Upper lobe of right lung (tissue), 1 donor: ENCODE measurements at places on chromosomes 6 and 20. TPM values are rescaled to one million over a fixed set of nuclear protein-coding genes. Genes with fewer than 3 reads are reported as not detected.
A peak's percentile ranks its signal among the peaks of the same experiment; 100 is the strongest.

DNA sequence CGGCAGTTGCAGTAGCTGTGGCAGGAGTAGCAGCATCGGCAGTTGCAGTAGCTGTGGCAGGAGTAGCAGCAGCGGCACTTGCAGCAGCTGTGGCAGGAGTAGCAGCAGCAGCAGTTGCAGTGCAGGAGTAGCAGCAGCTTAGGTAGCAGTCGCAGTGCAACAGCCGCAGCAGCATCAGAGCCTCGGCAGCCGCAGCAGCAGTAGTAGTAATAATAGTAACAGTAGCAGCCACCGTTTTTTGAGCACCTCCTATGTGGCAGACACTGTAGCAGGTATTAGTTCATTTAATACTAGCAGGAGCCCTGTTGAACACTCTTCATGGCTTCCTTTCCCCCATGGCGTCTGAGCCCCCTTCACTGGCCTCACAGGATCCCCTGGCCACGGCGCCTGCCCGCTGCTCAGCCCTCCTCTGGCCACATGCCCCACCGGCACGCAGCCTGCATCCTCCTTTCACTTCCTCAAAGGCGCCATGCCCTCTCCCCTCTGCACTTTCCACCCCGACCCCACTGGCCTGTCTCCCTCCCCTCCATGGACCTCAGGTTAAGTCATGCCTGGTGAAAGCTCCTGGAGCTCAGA lies 19.1 kb upstream of the IRF4 start:
- no peaks in the 10 kb centered on the region for H3K36me3 ChIP-seq
- H3K27me3 ChIP-seq = peaks cover 57% of the 10 kb centered on the region
- no peak for DNase-seq
- no peak overlapping the region for H3K27ac ChIP-seq
- H3K4me3 ChIP-seq = no peak overlapping the region
- H3K4me1 ChIP-seq = no peaks in the 10 kb centered on the region

DNA sequence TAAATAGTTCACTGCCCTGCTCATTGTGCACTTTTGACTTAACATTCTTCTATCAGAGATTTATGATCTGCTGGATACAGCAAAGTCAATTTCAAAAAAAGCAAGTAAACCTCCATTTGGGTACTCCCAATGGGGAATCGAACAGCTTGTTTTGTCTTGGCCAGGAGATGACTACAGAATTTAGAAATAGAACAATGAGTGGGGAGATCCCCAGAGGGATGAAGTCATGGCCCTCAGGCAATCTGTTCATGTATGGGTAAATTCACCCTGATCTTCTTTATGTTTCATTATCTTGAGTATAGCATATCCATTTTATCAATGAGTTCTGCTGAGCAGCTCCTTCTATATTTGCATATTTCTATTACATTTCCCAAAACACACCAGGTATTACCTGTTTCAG lies 1681.9 kb downstream of the HACE1 start:
- H3K27me3 ChIP-seq = no peaks in the 10 kb centered on the region
- H3K4me1 ChIP-seq = no peaks in the 10 kb centered on the region
- no peak overlapping the region for H3K27ac ChIP-seq

- no peaks in the 10 kb centered on the region for H3K4me1 ChIP-seq
- no peak for DNase-seq
- H3K36me3 ChIP-seq = no peaks in the 10 kb centered on the region
- H3K27me3 ChIP-seq = no peaks in the 10 kb centered on the region
- no peak overlapping the region for H3K27ac ChIP-seq
These were observed 44.9 kb downstream of the IRF4 start for GRCh38 chr6:436308-437036.

GRCh38 chr6:49551078-49551865 lies 804 bp downstream of the C6orf141 start:
- H3K36me3 ChIP-seq = no peaks in the 10 kb centered on the region
- peaks cover 21% of the 10 kb centered on the region for H3K27me3 ChIP-seq
- peak overlapping the region; percentile 42 for H3K4me3 ChIP-seq
- DNase-seq = no peak

- no peaks in the 10 kb centered on the region for H3K4me1 ChIP-seq
- H3K4me3 ChIP-seq = no peak overlapping the region
- no peak overlapping the region for H3K27ac ChIP-seq
These were observed 115.2 kb upstream of the RUNX2 start for GRCh38 chr6:45212976-45213375.

GRCh38 chr6:28207510-28208110 lies 17.5 kb upstream of the ZSCAN9 start:
- H3K4me3 ChIP-seq = peak overlapping the region; percentile 24
- H3K27ac ChIP-seq = peak overlapping the region; percentile 55
- H3K4me1 ChIP-seq = peaks cover 6% of the 10 kb centered on the region
- peaks cover 82% of the 10 kb centered on the region for H3K27me3 ChIP-seq
- H3K36me3 ChIP-seq = no peaks in the 10 kb centered on the region

DNA sequence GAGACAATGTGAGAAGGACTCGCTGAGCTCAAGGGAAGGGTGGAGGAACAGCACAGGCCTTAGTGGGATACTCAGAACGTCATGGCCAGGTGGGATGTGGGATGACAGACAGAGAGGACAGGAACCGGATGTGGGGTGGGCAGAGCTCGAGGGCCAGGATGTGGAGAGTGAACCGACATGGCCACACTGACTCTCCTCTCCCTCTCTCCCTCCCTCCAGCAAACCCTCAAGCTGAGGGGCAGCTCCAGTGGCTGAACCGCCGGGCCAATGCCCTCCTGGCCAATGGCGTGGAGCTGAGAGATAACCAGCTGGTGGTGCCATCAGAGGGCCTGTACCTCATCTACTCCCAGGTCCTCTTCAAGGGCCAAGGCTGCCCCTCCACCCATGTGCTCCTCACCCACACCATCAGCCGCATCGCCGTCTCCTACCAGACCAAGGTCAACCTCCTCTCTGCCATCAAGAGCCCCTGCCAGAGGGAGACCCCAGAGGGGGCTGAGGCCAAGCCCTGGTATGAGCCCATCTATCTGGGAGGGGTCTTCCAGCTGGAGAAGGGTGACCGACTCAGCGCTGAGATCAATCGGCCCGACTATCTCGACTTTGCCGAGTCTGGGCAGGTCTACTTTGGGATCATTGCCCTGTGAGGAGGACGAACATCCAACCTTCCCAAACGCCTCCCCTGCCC lies 1.7 kb downstream of the TNF start:
- no peak overlapping the region for H3K27ac ChIP-seq
- no peaks in the 10 kb centered on the region for H3K36me3 ChIP-seq
- no peak for DNase-seq
- peaks cover 7% of the 10 kb centered on the region for H3K4me1 ChIP-seq
- peak overlapping the region; percentile 48 for H3K4me3 ChIP-seq
- H3K27me3 ChIP-seq = no peaks in the 10 kb centered on the region

DNA sequence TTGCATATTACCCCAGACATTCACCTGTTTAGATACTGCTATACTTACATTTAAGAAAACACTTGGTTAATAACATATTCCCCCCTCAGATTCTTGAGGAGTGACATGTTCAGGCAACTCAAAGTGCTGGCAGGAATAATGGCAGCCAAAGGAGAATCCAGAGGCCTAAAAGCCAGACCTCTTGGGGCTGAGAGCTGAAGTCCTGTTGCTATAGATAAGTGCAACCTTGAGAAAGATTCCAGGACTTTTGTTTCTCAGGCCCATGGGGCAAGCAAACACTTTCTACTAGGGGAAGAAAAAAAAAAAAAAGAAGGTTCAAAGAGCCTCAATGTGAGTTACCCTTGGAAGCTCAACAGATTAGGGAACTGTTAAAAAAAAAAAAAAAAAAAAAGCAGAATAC lies 132.8 kb upstream of the BEND3 start:
- H3K4me1 ChIP-seq = no peaks in the 10 kb centered on the region
- no peak overlapping the region for H3K27ac ChIP-seq
- DNase-seq = no peak
- H3K4me3 ChIP-seq = no peak overlapping the region
- H3K36me3 ChIP-seq = no peaks in the 10 kb centered on the region

- no peaks in the 10 kb centered on the region for H3K4me1 ChIP-seq
- no peak for DNase-seq
- H3K27ac ChIP-seq = no peak overlapping the region
- no peaks in the 10 kb centered on the region for H3K36me3 ChIP-seq
These were observed 847.0 kb upstream of the MAP3K7 start for GRCh38 chr6:91433660-91434534.

DNA sequence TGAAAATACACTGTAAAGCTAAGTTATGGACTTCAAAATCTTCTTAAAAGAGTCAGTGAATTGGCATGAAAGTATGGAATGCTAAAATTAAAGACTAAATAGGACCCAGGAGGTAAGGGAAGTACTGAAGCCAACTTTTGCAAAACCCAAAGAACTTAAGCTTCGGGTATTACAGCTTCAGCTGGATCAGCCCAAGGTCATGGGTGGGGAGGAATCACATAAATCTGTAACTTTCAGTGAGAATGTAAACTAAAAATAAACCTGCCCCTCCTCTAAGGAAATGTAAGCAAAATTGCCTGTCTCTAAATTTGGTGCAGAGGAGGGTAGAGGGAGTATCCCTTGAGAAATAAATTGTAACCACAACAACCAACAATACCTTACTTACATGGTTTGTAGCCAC lies 4.4 kb upstream of the MUC21 start:
- H3K27me3 ChIP-seq = no peaks in the 10 kb centered on the region
- peaks cover 5% of the 10 kb centered on the region for H3K4me1 ChIP-seq
- H3K4me3 ChIP-seq = no peak overlapping the region
- no peaks in the 10 kb centered on the region for H3K36me3 ChIP-seq
- no peak overlapping the region for H3K27ac ChIP-seq

DNA sequence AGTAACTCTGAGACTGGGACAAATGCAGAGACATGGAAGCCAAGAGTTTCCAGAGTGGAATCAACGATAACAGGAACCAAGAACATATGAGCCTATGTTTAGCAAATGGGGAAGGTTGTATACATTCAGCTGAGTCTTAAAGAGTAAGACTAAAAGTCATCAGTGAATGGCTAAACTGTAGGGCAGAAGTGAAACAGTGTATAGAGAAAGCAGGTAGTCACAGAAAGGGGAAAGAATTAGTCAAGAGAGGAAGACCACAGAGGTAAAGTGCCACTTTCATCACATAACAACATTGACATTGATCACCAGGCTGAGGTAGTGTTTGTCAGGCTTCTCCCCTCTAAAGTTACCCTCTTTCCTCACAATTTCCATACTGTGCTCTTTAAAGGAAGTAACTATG lies 306.5 kb upstream of the SPTLC3 start:
- H3K4me1 ChIP-seq = no peaks in the 10 kb centered on the region
- H3K4me3 ChIP-seq = no peak overlapping the region
- no peak overlapping the region for H3K27ac ChIP-seq
- no peak for DNase-seq
- H3K36me3 ChIP-seq = no peaks in the 10 kb centered on the region
- no peaks in the 10 kb centered on the region for H3K27me3 ChIP-seq

- no peak overlapping the region for H3K27ac ChIP-seq
- H3K4me1 ChIP-seq = no peaks in the 10 kb centered on the region
- no peak overlapping the region for H3K4me3 ChIP-seq
- no peaks in the 10 kb centered on the region for H3K27me3 ChIP-seq
- peaks cover 64% of the 10 kb centered on the region for H3K36me3 ChIP-seq
These were observed 23.4 kb downstream of the SLC17A5 start for GRCh38 chr6:73630401-73630800.

DNA sequence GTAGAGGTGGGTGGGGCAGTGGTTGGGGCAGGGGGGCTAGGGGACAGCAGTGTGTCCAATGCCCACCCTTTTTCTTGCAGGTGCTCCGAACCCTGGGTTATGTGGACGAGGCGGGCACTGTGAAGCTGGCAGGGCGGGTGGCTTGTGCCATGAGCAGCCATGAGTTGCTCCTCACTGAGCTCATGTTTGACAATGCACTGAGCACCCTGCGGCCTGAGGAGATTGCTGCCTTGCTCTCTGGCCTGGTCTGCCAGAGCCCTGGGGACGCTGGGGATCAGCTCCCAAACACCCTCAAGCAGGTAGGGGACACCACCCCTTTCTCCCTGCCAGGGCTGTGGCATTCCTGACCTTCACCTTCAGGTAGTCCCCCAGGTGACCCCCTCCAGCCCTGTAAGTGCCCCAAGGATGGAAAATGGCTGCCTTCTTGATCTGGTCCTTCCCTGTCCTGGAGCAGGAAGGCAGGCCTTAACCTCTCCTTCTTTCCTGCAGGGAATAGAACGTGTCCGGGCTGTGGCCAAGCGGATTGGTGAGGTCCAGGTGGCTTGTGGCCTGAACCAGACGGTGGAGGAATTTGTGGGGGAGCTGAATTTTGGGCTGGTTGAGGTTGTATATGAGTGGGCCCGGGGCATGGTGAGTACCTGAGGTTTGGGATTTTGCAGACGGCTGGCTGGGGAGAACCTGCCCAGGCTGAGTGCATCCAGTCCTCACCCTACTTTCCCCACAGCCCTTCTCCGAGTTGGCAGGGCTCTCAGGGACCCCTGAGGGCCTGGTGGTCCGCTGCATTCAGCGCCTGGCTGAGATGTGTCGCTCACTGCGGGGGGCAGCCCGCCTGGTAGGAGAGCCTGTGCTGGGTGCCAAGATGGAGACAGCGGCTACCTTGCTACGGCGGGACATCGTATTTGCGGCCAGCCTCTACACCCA lies 2.9 kb downstream of the DXO start:
- H3K27me3 ChIP-seq = no peaks in the 10 kb centered on the region
- DNase-seq = no peak
- no peak overlapping the region for H3K4me3 ChIP-seq
- peaks cover 58% of the 10 kb centered on the region for H3K36me3 ChIP-seq
- no peak overlapping the region for H3K27ac ChIP-seq

DNA sequence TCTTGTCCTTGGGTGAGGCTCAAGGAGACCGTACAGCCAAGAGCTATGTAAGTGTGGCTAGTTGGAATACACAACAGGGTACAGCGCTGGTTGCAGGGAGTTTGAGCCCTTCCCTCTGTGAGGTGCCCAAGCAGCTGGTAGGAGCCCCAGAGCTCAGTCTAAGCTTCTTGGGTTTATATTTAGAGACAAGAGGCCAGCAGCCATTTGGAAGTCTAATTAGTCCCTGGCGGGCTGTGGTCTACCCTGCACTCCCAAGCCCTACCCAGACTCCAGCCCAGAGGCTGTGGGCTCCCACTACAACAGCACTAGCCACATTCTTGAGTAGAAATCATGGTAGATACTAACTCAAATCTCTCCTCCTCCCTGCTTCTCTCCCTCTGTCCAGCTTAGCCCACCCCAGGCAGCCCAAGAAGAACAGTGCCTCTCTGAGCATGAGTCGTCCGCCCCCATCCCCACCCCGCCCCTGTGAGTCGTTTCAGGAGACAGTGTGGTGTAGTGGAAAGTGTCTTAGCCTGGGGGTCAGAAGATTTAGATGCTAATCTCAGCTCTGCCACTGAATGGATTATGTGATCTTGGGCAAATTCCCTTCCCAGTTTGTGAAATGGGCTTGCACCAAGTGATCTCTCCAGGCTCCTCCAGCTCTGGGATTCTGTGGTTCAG lies 37.8 kb downstream of the EIF2S2 start:
- H3K4me1 ChIP-seq = peaks cover 5% of the 10 kb centered on the region
- H3K27ac ChIP-seq = no peak overlapping the region
- H3K27me3 ChIP-seq = no peaks in the 10 kb centered on the region
- peaks cover 54% of the 10 kb centered on the region for H3K36me3 ChIP-seq

The CNR1 gene
- total RNA-seq = 21.6 TPM

The SDC4 gene
- total RNA-seq = 345 TPM

The RIPK1 gene
- total RNA-seq = 24.4 TPM

The CDYL gene
- total RNA-seq = 40.8 TPM

The BFSP1 gene
- total RNA-seq = 2.7 TPM

The SLC17A9 gene
- total RNA-seq = 15.2 TPM

The TSPO2 gene
- total RNA-seq = not detected

The HAO1 gene
- total RNA-seq = not detected

The HLA-F gene
- total RNA-seq = 157 TPM

The UQCC2 gene
- total RNA-seq = 40.6 TPM

The PTK7 gene
- 97.1 TPM for total RNA-seq
